ENCODE measurements at places on chromosomes 7 and 10.

GRCh38 chr7:151011097-151011409, 13.2 kb downstream of the ATG9B start:
- DNase-seq = no peak

DNA sequence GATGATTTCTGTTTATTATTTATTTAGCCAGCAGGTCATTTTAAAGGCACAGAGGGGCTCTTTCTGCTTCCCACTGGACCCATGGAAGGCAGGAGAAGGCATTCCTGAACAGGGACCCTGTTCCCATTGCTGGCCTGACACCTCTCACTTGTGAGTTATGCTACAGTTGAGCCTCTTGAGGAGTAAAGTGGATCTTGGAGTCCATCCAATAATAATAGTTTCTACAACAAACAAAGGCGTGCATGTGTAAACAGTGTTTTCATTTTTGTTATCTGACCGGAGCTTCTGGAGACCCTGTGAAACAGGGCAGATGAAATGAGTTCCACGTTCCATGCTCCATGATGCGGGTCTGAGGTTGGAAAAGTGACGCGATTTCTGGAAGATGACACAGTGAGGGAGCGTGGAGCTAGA, 127.3 kb upstream of the HABP2 start:
- no peak for DNase-seq

DNA sequence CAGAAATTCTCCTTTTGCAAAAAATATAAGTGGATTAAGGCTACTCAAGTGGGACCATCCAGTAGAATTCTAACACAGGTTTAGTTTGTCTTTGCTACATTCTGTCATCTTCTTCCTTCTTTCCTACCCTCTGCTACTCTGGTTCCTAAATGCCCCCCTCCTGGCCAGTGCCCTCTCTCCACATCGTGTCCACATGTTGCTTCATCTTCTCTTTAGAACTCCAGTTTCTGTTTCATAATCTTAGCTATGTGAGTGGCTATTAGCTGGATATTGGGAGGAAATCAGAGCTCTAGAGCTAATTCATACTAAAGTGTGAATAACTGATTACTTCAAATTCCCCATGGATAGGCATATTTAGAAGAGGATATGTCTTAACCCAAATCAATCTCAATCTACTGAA, 528.5 kb downstream of the LRMDA start:
- no peak for DNase-seq

DNA sequence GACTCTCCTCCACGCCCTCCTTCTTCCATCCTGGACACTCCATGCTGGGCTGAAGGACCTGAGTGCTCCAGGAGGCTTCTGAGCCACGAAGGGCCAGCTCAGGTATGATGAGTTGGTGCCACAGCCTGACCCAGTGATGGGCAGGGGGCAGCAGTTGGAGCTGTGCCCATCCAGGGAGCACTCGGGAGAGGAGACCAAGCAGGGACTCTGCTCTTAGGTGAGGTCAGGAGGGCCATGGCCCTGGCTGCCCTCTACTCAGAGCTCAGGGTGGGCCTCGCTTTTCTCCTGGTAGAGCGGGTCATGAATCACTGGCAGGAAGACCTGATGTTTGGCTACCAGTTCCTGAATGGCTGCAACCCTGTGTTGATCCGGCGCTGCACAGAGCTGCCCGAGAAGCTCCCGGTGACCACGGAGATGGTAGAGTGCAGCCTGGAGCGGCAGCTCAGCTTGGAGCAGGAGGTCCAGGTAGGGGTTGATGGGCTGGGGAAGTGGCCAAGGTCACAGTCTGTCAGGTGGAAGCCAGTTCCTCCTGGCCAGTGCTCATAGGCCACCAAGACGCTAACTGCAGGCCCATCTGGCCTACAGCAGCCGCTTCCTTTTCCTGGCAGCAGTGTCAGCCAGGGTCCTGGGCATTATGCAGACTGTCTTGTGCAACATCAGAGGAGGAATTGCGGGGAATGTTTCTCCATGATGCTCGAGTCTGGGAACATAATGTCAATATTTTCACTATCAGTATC, 50.8 kb downstream of the ALOX5 start:
- no peak for DNase-seq

DNA sequence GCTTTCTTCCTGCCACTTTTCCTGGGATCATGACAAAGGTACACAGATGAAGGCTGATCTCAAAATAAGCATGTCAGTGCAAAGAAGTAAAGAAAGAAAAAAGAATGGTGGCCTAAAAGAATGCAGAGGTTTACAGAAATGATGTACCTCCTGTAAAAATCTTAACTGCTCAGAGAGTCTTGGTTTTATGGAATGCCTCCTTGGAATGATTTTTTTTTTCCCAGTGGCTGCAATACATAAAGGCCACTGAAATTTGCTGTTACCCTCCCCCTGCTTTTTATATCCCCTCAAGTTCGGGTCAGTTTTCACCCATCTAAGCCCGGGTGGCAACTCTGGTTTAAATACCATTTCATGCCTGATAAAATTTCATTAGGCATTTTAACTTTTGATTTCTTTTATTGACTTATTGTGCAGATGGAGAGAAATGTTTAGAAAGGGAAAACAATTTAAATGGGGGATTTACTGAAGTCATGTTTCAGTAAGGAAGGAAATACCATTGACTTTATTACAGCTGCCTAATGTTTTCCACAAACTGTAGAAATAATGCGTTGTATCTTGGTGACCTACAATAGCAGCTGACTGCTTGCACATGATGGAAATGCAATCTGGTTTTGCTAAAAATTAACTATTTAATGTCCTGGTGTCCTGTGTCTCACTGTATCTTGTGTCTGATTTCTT, 102.5 kb downstream of the SAMD9 start:
- no peak for DNase-seq

- no peak for DNase-seq
Observed at GRCh38 chr7:108372618-108373017, 83.6 kb downstream of the NRCAM start.

DNA sequence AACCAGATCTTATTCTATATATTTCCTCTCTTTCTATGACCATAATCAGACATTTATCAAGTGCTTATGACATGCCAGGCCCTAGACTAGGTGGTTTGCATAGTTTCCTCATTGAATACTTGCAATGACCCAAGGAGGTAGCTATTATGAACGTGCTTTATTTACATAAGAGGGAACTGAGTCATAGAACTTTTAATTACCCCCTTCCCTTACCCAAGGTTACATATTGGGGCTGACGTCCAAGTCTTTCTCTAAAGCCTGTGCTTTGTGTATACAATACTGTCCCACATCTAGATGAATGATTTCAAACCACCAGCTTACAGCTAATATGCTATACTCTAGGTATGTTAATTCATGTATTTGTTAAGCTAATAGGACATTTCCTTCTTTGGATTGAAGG, 91.9 kb upstream of the NPY start:
- no peak for DNase-seq

DNA sequence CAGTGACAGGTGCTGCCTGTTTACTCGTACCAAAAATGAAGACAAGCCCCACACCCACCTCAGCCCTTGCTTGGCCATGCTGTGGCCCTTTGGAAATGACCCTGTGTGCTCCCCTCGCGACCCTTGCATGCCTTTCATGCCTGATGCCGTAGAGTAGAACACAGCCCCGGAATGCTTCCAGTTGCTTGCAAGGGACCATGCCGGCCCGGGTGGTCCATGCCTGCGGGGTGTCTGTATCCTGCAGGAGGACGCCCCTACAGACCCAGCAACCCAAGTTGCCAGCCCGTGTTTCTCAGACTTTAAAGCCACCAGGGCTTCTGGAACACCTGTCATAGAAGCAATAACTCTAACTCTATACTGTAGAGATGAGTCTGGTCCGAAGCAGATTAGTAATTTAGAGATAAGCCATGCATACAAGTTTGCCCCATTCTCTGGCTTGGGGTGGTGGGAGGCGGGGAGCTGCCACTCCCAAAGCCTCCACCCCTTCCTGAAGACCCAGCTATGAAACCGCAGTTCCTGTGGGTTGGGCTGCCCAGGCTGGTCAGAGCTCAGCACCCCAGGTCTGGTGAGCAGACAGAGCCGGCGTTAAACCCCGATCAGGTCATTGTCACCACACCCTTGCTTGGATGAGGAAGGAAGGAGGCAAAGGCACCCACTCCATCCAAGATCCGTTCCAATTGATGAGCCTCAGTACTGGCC, 143.5 kb downstream of the ADCY1 start:
- no peak for DNase-seq

DNA sequence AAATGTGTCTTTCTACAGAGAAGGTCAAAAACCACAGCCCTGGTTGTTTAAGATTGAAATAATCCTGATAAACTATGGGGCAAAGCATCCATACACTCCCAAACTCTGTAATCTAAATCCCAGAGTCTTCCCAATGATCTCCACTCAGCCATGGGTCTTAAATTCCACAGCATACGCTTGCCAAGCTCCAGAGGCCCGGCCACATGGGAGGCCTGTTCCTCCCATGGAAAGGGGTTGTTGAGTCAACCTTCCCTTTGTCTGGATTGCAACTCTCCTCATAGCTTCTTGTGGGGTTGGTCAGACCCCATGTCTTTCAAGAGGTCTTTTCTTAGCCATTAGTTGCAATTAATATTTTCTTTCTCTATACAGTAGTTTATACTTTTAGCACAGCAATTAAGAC, 718 bp upstream of the STEAP4 start:
- no peak for DNase-seq

DNA sequence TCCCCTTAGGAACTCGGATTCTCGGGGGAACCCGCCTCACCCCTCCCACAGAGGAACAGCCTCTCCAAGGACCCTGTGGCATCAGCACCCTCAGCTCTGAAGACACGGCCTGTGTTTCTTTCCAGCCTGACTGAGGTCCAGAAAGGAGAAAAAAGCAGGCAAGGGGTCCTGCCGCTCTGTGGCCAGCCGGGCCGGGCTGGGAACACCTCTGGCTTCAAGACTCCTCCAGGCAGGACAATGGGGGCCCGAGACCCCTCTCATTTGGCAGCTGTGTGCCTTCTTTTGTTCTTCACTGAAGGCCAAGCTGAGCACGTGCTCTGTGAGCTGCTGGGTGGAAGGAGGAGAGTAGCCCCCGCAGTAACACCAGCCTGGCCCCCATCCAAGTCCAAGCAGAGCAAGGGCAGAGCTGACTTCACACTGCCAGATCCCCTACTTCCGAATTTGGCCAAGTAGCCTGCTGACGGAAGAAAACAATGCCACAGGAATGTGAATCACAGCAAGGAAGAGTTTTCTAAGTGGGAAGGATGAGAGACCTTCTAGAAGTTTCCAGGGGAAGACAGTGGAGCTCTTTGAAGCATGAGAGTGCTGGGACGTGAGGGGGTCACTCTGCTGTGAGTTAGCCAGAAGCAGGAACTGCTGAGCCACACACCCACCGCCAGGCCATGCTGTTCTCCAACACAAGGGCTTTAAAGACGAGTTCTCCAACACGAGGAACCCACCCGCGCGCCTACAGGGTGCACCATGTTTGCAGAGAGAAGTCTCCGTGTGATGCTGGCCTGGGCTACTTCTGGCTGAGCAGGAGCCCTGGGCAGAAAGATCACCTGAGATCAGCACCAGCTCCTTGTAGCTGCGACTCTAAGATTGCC, 3.1 kb downstream of the CNPY1 start:
- DNase-seq = no peak

- DNase-seq = no peak
Observed at GRCh38 chr7:74290553-74290950, 1.3 kb downstream of the CLIP2 start.

- no peak for DNase-seq
Observed at GRCh38 chr10:70306181-70306705, 22.4 kb upstream of the NPFFR1 start.

DNA sequence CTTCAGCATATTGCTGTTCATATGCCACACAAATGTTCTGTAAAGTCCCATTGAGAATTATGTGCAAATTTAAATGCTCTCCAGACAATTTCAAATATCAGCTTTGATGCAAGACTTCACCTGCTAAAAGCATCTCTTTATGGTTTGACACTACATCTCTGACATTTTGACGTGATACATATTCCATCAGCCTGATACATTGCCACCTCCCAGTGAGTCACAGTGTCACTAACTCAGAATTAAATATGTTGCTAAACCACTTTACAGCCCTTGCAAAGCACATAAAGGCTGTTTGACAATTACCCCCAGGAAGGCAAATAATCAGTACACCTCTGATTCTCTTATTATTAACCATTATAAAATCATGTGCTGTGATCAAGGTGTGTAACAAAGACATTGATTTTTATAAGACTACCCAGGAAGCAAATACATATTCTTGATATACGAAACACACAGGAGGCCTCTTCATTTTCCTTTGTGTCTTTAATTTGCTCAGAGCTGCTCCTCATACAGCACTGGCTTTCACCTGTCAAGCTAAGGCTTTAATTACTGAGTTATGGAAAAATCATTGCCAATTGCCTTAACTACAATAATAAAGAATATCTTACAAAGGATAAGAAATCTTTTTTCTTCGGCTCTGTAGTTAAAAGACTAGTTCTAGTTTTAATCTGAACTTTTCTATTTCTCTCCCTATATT, 547.5 kb upstream of the C7orf33 start:
- DNase-seq = peak; percentile 58

- no peak for DNase-seq
Observed at GRCh38 chr7:140219672-140220524, 43.1 kb upstream of the KDM7A start.

DNA sequence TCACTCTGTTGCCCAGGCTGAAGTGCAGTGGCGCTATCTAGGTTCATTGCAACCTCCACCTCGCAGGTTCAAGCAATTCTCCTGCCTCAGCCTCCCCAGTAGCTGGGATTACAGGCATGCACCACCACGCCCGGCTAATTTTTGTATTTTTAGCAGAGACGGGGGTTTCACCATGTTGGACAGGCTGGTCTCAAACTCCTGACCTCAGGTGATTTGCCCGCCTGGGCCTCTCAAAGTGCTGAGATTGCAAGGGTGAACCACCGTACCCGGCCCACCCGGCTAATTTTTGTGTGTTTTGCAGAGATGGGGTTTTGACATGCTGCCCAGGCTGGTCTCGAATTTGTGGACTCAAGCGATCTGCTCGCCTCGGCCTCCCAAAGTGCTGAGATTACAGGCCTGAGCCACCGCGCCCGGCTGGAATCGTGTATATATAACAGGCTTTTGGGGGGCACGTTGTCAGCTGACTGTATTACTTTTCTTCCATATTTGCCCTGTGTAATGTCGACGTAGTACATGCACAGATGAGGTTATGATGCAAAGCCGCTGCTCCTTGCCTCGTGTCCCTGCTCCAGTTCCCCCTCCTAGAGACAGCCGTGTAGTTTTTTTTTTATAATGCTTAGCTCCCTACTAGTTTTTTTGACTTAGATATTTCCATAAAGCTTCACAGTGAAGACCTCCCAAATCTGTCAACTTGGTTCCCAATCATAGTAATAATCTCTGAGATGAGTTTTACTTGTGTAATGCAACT, 883 bp upstream of the TRA2A start:
- DNase-seq = no peak

GRCh38 chr10:77397103-77397502, 240.5 kb downstream of the KCNMA1 start:
- DNase-seq = no peak

GRCh38 chr7:128963327-128963757, 25.6 kb downstream of the IRF5 start:
- no peak for DNase-seq

Measured in NCI-H1092 (cell line).